Fibroblast of skin of left biceps (primary cell): ENCODE measurements at places on chromosomes 11 and 22.

- peak; percentile 79 for DNase-seq
Observed at GRCh38 chr22:39502109-39502788, at the start of gene MIEF1. Gene MIEF1 (plus strand): TSS chr22:39502290. CDS start chr22:39511295, 9,005 bp downstream.

GRCh38 chr11:4763096-4763495 is 6.6 kb downstream of the OR51F1 start:
- no peak for DNase-seq

- no peak for DNase-seq
Observed at GRCh38 chr22:45584121-45584570, 81.5 kb downstream of the FBLN1 start.

- DNase-seq, result no peak
Observed at GRCh38 chr11:68302670-68303069, 9.7 kb upstream of the LRP5 start.

DNA sequence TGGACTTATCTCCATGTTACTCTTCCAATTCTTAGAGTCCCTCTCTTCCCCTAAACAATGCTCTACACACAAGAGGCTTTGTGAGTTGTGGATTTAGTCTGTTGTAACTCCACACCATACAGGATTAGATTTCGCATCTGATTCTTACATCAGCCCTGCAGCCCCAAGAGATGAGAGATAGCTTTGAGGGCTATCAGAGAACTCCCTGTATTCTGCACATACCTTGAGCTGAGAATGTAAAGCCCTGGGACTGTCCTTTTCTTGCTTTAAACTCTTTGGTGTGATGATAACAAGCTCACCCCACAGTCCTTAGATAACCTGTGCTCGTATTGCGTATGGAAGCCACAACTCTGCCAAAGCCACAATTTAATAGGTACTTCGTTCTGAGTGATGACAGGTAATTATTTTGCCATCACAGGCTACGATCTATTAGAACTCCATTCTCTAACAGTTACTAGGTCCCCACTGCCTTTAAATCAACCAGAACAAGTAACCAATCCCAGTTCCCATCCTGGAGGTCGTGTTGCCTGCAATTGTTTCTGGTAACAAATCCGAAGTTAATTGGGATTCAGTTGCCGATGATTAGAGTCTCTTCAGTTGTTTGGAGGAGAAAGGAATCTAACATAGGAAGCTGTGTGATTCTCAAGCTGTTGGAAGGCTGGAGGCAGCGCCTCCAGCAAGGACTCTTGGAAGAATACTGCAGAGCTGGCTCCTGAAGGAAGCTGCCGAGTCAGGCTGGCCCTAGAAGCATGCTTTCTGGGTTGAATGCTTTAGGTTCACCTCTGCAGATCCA is 1.3 kb upstream of the PARVG start:
- no peak for DNase-seq

DNA sequence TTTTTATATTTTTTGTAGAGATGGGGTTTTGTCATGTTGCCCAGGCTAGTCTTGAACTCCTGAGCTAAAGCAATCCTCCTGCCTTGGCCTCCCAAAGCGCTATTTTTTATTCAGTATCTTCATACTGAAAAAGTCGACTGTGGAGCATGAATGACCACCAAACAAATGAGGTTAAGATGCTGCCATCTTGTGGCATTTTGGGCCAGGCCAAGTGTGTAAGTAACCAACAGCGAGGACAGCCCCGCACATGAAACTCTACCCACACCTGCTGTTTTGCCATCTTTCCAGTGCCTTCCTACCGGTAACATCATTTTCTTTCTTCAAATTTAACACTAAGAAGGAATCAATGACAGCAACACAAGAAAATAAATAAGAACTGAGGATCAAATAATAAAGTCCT is 32.2 kb upstream of the AQP11 start:
- DNase-seq, result no peak

GRCh38 chr22:28882878-28883656 is at the start of gene ZNRF3:
Gene ZNRF3 (plus strand): TSS chr22:28883572. CDS start chr22:28883767, 195 bp downstream.
- DNase-seq, result peak; percentile 87

GRCh38 chr11:337711-338110 is 17.1 kb upstream of the IFITM3 start:
- no peak for DNase-seq

- DNase-seq, result no peak
Observed at GRCh38 chr11:2799881-2800654, 85.5 kb downstream of the CDKN1C start.

DNA sequence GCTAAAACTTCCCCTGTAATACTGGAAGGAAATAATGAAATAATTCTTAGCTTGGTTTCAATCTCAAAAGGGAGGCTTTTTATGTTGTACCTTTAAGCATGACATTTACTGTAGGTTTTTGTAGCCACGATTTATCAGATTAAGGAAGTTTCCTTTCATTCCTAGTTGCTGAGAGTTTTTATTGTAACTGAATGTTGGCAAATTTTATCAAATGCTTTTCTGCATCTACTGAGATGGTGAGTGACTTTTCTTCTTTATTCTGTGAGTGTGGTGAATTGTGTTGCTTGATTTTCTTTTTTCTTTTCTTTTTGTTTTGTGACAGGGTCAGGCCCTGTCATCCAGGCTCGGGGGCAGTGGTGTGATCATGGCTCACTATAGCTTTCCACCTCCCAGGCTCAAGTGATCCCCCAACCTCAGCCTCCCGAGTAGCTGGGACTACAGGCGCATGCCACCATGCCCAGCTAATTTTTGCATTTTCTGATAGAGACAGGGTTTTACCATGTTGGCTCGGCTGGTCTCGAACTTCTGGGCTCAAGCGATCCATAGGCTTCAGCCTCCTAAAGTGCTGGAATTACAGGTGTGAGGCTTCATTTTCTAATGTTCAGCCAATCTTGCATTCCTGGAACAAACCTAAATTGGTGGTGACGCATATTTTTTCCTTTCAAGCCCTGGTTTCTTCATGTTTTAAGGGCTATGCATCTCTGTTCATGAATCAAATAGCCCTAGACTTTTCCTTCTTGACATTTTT is 26.2 kb downstream of the SUSD2 start:
- no peak for DNase-seq

DNA sequence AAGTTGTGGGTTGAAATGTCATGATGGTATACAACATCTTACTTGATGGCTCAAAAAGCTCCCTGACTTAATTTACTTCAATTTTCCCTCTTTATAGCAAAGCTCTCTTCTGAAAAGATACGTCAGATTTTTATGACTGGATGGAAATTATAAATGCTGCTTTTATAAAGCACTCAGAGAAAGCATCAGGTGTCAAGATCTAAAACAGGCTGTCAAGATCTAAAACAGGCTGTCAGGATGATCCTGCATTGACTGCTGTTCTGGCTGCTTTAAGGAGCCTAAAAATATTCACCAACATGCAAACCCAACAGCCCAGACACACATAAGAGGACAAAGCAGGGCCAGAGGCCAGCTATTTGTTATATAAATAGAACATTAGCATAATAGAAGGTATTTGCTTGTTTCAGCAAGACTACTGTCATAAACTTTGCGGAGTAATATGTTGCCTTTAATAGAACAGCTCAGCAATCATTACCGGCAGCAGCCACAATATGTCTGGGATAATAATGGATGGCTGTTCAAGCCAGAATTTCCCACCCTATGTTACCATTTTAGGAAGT is 77.3 kb upstream of the ANO5 start:
- no peak for DNase-seq

GRCh38 chr22:46758867-46759290 is 3.6 kb upstream of the TBC1D22A start:
- DNase-seq, result no peak

- DNase-seq, result peak; percentile 6
Observed at GRCh38 chr11:65780770-65781151, at the start of gene AP5B1. Gene AP5B1 (minus strand): TSS chr11:65780976. CDS start chr11:65780591, 385 bp downstream.

GRCh38 chr11:86547727-86548126 is 124.7 kb downstream of the ME3 start:
- DNase-seq, result no peak

GRCh38 chr11:85844439-85845123 is 10.6 kb upstream of the CCDC83 start:
- DNase-seq, result no peak

- no peak for DNase-seq
Observed at GRCh38 chr22:44091021-44091721, 67.1 kb downstream of the PARVB start.

DNA sequence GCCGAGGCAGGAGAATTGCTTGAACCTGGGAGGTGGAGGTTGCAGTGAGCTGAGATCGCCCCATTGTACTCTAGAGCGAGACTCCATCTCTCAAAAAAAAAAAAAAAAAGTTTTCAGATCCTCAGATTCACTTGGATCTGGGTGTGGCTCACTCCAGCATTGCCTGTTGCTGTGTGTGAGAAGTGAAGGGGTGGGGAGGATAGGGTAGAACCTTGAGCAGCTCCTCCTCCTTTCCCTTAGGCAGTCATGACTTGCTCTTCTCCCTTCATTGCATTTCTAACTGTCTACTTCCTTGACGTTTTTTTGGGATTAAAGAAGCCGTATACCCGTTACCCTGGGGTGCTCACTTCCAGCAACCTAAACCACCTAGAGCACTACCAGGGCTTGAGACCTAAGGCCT is 63.1 kb upstream of the YWHAH start:
- no peak for DNase-seq

- no peak for DNase-seq
Observed at GRCh38 chr11:33128739-33129138, 32.5 kb downstream of the CSTF3 start.

GRCh38 chr22:30167296-30167695 is 79.3 kb downstream of the LIF start:
- DNase-seq, result no peak

- no peak for DNase-seq
Observed at GRCh38 chr11:60926500-60926899, 2.2 kb downstream of the TMEM132A start.

DNA sequence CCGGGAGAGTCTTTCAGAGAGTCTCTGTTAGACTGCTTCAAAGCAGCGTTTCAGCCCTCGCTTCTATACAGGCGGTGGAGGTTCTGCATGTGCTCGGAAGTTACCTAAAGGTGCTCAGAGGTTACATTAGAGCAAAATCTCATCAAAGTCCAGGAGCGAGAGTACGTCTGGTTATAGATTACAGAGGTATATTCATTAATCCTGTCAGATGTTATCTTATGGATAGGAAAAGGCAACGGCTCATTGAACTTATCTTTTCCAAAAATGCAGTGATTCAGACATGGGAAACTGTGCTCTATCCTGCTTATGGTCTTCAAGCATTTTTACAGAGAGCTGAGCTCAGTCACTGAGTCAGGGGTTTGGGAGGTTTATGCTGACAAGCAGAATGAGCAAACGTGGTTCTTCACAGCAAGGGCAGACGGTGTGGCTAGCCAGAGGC is 9.1 kb upstream of the ZBED5 start:
- DNase-seq, result no peak

- no peak for DNase-seq
Observed at GRCh38 chr11:117097389-117098268, 599 bp downstream of the SIK3 start.

DNA sequence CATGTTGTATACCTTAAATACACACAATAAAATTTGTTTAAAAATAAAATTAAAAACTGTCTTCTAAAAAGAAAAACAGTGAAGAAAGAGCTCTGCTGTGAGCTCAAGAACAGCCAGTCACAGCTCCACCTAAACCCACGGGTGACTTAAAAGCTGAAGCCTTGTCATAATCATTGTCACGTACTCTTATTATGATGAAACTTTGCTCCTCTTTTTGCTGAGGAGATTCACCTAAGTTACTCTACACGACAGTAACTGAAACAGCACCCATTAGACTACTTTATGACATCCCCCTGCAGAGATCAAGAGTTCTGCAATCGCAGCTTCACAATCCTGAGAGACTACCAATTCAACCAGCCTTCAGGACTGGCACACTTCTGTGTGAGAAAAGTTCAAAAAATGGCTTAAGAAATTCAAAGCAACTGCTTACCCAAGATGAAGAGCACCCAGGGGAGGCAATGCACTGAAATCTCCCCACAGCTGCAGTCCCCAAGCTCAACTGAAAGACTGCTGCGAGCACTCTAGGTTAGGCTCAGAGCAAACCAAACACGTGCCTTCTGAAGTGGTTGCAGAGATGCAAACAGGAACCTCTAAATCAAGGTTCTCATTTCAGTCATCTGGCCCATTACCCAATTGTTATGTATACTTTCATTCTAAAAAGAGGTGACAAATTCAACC is at the start of gene JAML:
Gene JAML (minus strand): TSS at position 501 of the 678 bp plus-strand sequence. CDS start 10,145 bp downstream, outside the sequence.
- DNase-seq, result no peak

DNA sequence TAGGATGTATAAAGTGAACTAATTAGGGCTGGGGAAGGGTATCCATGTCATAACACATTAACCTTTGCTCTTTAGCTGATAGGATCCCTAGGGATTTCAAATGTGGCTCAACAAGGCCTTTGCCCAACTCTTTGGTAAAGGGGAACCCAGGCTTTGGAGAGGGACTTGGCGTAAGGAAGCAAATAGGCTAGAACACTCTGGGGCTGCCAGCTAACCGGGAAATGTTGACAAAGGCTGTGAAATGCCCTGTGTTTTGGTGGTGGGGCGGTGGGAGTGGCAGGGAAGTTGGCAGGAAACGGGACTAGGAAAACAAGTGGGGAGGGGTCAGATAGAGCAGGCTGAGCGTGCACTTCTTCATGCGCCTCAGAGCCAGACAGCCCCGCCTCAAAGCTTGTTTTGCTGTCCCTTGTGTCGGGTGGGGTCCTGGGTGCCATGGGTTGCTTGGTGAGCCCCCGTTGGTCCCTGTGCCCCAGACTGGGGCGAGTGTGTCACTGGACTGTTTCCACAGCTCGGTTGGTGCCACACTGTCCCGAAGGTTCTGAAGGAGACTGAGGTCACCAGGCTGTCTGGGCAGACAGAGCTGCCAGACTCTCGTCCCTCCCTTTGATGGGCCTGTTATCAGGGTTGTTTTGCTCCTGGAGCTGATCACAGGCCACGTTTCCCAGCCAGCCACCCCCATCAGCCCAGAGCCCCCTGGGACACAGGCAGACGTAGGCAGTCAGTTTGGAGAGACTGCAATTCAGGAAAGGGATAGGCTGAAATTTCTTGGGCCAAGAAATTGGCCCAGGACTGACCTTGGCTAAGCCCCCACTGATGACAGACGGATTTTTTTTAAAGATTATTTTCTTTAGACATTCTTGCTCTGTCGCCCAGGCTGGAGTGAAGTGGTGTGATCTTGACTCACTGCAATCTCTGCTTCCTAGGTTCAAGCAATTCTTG is 19.6 kb downstream of the KCTD21 start:
- DNase-seq, result peak; percentile 80

- DNase-seq, result no peak
Observed at GRCh38 chr11:68783216-68783821, 32.0 kb upstream of the TESMIN start.

DNA sequence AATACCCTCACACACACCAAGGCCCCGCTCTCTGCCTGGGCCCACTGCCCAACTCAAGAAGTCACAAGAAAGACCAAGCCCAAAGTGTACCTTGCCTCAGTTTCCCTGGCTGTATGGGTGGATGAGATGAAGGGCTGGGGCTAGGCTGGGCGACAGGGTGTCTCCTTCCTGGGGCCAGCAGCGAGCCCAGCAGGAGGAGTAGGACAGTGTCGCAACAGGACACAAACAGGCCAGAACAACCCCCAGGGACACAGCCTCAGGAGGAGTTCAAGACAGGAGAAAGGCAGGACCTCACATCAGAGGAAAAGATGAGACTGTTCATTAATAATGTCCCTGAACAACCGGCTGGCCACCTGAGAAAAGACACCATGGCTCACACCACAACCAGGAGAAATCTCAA is 13.3 kb downstream of the CSNK1E start:
- no peak for DNase-seq
